Frontal cortex (tissue), 4 donors: ENCODE measurements at places on chromosomes 5 and 9.

DNA sequence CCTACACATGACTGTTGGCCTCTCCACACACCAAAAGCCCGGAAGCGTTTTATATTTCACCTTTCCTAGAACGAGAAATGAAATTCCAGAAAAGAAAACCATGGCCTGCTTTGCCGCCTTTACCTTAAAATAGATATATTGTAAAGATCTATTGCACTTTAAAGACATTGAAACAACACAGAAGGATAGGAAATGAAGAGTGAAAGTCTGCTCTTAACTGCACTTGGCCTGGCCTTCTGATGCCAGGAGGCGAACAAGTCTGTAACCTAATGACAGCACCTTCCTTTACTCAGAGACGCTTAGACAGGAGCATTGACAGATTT lies 6.7 kb downstream of the PRDM6 start:
- peak; percentile 38 for DNase-seq

DNA sequence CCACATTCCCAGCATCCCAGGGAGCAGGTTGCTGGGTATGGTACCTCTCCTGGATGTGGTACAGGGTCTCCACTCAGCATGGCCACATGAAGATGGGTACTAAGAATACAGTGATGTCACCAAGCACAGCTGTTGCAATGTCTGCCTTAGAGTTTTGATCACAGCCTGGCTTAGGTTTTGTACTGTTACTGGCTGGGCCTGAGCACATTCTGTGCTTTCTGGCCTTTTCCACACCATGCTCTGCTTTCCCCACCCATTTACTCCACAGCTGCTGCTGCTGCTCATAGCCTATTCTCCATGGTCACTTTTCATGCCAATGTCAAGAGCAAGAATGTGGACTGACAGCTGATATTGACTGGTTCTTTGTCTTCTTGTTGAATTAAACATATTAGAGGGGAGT lies 481.9 kb downstream of the ARHGEF28 start:
- DNase-seq: no peak

- no peak for DNase-seq
Observed at GRCh38 chr5:14506140-14506538, 75.5 kb upstream of the OTULINL start.

DNA sequence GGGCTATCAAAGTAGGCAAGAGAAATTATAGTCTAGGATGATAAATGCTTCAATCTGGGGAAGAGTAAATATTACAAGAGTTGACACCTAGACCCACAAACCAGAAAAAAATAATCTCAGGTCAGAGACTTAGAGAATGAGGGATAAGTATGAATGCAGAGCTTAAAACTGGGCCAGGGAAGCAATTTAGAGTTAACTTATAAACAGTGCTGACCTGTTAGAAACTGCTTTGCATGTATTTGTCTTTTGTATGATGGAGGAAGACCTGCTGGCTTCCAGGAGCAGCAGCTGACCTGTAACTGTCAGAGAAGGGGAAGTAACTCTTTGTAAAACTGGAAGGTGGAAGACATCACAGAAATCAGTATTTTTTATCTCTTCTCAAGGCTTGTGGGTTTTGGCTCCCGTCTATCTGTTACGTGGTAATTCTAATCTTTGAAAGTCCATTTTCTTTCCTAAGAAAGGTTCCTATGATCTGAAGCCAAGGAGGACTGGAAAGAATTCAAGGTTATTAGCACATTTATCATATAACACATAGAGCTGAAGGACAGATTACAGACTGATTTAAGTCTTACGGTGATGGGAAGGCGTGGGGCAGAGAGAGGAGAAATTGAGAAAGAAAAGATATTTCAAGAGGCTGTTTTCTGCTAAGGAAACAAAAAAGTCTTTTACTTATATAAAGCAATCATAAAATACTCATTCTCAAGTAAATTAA lies 114.7 kb upstream of the ADAMTS19 start:
- DNase-seq: no peak

- DNase-seq: no peak
Observed at GRCh38 chr5:32332966-32333365, 20.2 kb upstream of the MTMR12 start.

DNA sequence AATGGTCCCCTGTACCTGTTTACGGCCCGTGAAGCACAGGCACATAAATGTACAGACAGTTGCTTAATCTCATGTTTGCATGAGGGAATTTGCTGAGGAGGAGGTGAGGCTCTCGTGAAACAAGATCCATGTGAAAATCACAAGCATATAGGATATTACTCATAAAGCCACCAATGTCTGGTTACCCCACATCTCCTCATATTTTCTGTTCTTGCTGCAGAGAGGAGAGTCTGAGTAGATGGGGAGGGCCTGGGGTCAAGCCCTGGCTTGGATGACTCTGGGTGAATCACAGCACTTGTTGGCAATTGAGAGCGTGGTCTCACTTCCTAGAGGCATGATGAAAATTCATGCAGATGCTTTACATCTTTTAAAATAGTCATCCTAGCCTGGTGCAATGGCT lies 975 bp downstream of the AGXT2 start:
- no peak for DNase-seq
